ENCODE measurements at places on chromosomes 5 and 9.

DNA sequence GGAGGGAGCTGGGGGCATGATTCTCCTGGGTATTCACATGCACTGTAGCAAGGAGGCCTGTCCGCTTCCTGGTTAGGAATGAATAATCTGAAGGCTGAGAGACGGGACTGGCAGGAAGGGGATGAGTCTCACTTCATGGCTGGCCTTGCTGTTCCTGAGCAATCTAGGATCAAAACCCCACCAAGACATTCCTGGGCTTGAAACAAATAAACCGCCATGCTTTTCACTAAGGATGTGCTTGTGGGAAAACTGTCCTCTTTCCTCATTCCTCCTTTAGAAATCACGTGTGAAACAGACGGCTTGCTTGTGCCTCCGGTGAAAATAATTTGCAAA lies 132.8 kb downstream of the MACROH2A1 start:
- no peak for DNase-seq

- no peak for DNase-seq
These were observed 68.4 kb downstream of the SLC25A46 start for GRCh38 chr5:110807169-110807568.

DNA sequence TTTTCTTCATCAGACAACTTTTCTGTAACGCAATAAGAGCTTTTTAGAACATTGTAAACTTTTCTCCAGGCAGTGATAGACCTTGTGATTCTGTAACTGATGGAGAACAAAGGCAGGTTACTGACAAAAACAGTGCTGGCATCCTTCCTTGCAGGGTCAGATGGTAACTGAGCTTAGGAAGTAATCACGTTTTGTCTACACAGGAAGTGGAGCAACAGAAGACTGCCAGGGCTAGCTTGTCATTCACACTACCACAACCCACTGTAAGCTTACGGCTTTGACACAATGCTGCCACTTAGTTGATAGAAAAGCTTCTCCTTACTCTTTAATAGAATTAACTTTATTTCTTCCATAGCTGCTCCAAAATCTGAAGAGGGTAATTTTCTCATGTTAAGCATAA lies 46.8 kb downstream of the FBN2 start:
- no peak for DNase-seq

DNA sequence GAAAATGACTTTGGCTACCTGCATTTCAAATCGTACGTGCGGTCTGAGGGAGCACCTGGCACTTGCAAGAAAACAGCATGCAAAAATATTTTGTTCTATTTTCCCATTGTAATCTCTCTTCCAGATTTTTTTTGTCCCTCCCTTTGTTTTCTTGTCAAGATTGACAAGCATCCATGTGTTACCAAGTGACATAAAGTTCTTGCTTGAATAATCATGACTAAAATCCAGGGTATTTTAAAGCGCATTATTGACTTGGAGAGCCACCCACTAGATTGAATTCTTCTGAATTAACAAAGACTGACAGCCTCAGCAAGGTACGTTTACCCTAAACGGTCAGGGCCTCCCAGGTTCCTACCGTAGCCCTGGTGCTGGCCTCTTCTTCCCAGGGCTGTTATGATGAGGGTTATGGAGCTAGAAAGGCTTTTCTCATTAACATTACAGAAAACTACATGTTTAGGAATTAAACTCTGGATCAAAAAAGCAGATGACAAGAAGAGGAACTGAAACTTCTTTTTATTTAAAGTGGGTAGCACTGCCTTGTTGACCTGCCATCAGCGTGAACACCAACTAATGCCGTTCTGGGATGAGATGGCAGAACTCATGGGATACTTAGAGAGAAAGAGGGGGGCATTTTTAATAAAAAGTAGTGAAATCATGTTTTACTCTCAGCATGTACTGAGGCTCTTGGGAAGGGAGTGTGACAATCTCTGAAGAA lies 297.0 kb downstream of the EFNA5 start:
- DNase-seq, result no peak

- DNase-seq, result no peak
These were observed 361.2 kb downstream of the NPR3 start for GRCh38 chr5:33072296-33072695.

DNA sequence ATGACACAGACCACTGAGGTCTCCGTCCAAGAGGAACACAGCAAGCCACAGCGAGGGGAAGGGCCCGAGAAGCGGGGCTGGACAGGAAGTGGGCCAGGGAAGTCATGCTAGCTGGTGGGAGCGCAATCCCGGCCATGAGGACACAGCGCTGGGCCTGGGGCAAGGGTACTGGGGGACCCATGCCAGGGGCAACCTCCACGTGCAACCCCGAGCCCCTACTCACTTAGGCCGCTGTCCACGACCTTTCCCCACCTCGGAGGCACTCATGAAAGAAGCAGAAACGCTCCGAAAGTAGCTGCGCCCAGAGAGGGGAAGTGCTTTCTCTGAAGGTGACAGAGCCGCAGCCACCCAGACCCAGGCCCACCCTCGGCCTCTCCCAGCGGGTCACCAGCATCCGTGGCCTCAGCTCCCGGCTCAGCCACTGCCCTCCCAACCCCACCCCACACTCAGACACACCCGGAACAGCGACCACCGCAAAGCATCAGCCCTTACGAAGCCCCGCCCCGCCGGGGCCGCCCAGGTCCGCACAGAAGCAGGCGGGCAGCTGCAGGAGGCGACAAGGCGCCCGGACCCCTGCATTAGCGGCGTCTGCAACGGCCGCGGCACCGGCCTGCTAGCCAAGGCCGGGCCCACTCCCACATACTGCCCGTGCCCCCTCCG lies 782 bp downstream of the BICD2 start:
- no peak for DNase-seq

DNA sequence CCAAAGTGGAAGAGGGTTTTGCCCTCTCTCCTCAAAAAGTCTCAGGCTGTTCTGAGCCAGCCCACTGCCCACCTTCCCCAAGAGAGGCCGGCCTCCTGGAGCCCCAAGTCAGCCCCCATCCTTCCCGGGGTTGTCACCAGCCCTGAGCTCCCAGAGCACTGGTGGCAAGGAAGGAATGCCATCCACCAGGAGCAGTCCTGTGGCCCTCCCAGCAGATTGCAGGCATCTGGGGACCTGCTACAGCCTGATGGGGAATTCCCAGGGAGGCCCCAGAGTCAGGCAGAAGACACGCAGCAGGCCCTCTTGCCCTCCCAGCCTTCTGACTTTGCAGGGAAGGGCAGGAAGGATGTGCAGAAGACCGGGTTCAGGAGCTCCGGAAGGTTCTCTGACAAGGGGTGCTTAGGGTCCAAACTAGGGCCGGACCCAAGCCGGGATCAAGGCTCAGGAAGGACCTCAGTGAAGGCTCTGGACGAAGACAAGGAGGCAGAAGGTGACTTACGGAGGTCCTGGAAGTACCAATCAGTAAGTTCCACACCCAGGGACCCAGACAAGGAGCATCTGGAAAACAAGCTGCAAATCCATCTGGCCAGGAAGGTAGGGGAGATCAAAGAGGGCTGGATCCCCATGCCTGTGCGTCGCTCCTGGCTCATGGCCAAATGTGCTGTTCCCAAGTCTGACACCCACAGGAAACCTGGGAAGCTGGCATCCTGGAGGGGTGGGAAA lies 3.7 kb downstream of the SPATA31E1 start:
- DNase-seq, result no peak

DNA sequence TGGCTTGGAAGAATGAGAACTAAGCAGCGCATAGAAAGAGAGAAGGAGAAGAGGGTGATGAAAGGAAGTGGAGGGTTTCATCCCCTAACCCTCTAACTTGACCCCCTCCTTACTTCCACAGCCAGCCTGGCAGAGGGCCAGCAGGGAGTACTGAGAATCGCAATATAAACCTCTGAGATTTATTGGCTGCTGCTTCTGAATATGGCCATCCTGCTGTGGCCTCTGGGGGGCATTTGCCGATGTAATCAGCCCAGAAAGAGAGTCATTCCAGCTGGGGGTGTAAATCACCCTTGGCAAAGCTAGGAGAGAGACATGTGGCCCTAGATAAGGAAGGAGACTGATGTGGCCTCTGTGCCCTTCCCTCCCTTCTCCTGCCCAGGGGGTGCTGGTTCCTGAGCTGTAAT lies 960 bp upstream of the GFRA3 start:
- no peak for DNase-seq

GRCh38 chr5:39604491-39604890 lies 179.7 kb upstream of the DAB2 start:
- DNase-seq, result no peak

GRCh38 chr5:1995491-1995890 lies 112.8 kb upstream of the IRX4 start:
- DNase-seq, result no peak

DNA sequence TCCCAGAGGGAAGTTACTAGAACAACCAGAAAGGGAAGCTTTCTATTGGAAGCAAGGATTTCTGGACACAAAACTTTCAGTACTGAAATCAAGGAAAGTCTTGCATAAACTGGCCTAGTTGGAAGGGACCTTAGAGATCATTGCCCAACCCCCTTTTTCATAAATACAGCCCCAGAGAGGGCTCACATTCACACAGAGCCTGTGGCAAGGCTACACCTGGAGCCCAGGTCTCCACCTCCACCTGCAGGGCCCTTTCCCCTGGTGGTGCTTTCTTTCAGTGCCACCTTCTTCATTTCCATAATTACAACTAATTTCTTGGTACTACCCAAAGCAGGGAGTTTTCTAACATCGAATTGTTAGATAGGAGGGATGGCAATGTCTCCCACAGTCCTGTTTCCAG lies 85.7 kb downstream of the ADRB2 start:
- DNase-seq, result no peak

GRCh38 chr9:129176701-129177442 lies 1.2 kb downstream of the IER5L start:
- no peak for DNase-seq

GRCh38 chr9:101409079-101409477 lies 10.4 kb downstream of the ZNF189 start:
- peak; percentile 15 for DNase-seq

DNA sequence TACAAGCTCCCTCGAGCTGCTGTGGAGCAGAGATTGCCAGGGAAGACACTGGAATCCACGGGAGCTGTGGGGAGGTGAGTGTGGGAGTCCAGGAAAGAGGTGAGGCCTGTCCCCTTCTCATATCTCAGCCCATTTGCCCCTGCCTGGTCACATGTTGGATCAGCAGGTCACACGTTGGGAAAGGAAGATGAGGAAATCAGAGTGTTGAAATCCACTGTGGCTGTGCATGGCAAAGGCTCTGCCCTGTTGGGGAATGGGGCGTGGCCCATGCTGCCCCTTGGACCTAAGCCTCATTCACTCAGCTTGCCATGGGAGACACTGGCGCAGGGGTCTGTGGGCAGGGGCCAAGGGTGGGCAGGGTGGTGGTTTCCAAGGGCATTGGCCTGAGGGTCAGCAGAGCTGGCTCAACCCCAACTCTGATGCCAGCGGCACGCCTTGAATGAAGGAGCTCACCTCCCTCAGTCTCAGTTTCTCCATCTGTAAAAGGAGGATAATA lies 85.4 kb upstream of the CPEB4 start:
- peak; percentile 61 for DNase-seq

DNA sequence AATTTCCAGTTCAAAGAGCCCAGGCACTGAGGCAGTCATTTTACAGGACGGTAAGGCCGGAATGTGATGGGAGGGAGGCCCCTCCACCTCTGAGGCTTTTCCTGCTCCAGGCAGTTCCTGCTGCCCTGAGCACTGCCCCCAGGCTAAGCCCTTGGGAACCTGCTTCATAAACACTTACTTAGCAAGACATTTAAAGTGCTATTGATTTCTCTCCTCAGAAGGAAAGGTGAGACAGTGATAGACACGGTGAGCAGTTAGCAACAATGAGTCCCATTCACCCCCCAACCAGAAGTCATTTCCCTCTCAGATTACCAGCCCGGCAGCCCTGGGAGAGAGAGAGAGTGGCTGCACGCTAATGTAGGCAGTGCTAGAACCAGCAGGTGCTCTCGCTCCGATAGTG lies 462.5 kb downstream of the SPOCK1 start:
- no peak for DNase-seq

DNA sequence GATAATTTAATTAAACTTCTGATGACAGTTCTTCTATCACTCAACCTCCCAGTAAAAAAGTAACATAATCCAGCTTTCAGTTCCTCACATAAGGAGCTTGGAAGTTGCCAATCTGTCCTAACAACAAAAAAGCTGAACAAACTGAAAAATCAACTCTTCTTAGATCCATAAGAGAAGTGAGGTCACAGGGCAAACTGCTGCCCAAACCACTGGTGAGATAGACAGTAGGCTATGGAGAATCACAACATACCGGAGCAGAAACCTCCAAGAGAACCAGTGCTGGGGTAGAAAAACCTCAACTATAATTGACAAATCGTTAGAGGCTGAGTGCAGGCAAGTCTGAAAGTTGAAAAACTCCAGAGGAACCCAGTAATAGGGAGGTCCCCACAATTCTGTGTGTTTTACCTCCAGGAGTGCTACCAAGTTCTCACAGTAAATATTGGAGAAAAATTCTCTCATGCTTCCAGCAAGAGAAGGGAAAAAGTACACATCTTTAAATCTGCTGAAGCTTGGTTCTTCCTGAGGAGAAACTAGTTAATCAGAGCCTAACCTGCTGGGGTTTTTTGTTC lies 300.0 kb downstream of the PDE4D start:
- no peak for DNase-seq

- peak; percentile 5 for DNase-seq
These were observed 497.2 kb downstream of the MAT2B start for GRCh38 chr5:164002628-164003027.

DNA sequence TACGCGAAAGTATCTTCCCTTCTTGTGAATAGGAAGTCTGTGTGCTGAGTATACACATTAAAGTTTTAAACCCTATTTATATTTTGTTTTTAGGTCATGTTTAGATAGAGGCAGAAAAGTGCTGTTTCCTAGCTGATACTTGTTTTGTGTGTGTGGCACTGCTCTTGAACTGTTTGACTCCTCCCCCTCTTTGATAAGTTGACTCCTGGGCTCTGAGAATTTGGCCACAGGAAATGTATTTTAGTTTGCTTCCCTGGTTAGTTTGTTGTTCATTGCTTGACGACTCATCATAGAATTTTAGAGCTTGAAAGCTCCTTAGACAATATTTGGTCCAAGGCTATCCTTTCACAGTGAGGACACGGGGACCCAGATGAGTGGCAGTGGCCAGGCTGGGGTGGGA lies 2.0 kb upstream of the CDC14B start:
- DNase-seq, result no peak

GRCh38 chr5:172939071-172939470 lies 20.2 kb upstream of the RPL26L1 start:
- peak; percentile 47 for DNase-seq

- no peak for DNase-seq
These were observed 98.9 kb upstream of the FCN2 start for GRCh38 chr9:134781591-134782302.

- no peak for DNase-seq
These were observed 159.6 kb upstream of the STK32A start for GRCh38 chr5:147075187-147075586.

GRCh38 chr5:75584641-75585040 lies 26.6 kb upstream of the ANKDD1B start:
- DNase-seq, result no peak

- no peak for DNase-seq
These were observed 208.6 kb downstream of the MPDZ start for GRCh38 chr9:13070612-13071595.

DNA sequence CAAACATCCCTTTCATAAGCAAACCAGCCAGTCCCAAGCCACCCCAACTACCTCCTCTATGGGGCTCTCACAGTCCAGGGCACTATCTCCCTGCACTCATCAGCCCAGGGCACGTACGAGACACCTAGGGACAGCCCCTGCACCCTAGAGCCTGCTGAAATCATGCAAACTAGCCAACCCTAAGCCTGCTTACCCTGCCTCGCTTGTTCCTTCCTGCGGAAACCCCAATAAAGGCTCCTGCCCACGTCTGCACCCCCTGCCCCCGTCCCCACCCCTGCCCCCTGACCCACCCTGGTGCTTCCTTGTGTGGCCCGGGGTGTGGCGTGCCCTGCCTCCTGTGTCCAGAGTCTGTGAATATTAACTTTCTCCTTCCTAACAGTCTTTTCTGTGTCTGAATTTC lies 135.9 kb downstream of the GADD45G start:
- DNase-seq, result no peak
